ENCODE measurements at places on chromosomes 6 and 20.
A peak's percentile ranks its signal among the peaks of the same experiment; 100 is the strongest.

DNA sequence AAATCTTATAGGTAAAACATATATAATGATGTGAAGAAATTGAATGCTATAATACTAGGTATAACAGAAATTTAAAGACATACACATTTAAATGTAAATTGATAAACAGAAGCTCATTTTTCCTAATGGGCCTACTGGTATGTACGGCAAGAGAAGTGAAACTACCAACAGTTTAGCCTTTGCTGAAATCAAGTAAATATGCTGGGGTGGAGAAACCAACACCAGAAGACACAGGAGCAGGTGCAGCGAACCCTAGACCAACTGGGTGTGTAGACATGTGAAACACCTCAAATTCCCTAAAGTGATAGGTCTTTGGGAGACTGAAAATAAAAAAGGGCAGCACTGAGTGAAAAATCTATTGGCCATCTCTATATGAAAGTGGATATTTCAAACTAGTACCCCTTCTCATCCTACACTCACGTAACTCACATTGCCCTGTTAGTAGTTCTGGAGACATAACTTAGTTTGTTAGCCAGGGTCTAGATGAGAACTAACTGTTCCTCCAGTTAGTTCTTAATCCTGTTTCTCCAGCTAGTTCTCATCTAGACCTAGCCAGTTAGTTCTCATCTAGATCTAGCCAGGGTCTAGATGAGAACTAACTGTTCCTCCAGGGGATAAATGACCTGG lies 53.1 kb downstream of the SLC35D3 start:
- no peak for DNase-seq

- DNase-seq, result no peak
These were observed 36.5 kb upstream of the FNDC1 start for GRCh38 chr6:159132664-159133063.

DNA sequence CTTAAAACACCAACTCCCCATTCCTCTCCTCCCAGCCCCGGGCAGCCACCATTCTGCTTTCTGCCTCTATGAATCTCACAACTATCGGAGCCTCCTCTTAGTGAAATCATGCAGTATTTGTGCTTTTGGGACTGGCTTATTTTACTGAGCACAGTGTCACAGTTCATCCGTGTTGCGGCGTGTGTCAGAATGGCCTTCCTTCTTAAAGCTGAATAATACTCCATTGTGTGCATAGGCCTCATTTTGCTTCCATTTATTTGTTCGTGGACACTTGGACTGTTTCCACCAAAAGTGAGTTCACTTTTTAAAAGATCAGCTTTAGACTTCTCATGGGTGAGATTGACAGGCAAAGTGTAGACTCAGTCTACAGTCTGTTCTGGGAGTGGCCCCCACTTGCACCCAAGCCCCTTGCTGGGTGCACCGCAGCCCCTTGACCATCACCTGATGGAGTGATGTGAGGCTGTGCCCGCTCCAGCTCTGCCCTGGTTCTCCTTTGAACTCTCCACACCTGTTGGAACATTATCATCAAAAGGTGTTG lies 12.6 kb downstream of the DUSP22 start:
- DNase-seq, result no peak

DNA sequence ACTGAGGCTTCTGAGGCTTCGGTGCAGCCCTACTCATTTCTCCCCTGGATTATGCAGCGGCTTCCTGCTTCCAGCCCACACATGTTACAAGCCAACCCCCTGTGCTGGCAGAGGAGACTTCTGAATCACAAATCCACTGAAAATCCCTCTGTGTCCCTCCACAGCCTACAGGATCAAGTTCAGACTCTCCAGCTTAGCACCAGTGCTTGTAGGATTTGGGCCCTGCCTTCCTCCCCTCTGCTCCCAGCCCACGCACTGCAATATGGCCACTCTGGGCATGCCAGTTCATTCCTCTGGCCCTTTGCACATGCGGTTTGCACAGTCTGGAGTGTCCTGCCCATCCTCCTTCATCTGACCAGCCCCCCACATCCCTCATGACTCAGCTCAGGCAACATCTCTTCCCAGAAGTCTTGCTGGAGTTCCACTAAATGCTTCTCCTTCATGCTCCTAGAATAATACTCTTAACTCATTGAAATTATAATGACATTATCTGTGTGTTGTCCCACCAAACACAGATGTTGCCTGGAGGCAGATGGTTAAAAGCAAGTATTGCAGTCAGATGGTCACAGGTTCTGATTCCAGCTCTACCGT lies 15.9 kb upstream of the MDGA1 start:
- DNase-seq, result no peak

- no peak for DNase-seq
These were observed 94.7 kb downstream of the ADTRP start for GRCh38 chr6:11683871-11684270.

GRCh38 chr6:117740605-117741004 lies 65.3 kb downstream of the NUS1 start:
- DNase-seq, result no peak

GRCh38 chr20:31496761-31497295 lies 17.4 kb upstream of the HM13 start:
- DNase-seq, result no peak

DNA sequence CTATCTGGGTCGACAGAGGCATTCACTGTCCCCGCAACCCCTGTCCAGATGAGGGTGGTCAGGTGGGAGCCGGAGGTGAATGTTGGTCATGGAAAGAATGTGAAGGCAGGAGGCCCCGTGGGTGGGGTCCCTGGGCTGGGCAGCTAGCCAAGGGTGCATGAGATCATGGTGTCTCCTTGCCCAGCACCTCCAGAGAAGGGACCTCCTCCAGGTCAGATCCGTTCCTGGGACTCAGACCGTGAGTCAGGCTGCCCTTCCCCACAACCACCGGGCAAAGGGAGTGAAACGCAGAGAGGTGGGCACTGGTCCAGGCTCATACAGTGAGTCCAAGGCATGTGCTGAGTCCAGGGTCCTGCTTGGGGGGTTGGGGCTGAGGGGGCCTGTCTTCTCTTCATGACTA lies 3.5 kb downstream of the FOXS1 start:
- DNase-seq, result peak; percentile 53

DNA sequence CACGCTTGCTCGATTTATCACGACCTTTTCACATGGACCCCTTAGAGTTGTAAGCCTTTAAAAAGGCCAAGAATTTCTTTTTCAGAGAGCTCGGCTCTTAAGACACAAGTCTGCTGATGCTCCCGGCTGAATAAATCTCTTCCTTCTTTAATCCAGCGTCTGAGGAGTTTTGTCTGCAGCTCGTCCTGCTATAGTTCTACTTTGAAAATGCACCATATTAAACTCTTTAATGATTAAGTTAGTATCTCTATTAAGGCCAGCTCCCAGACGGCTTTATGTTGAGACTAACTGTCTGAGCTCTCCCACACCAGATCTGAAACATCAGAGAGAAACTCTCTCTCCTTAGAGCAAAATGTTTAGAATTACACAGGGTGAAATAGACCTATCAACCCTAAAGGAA lies 18.0 kb upstream of the GSTA3 start:
- no peak for DNase-seq

DNA sequence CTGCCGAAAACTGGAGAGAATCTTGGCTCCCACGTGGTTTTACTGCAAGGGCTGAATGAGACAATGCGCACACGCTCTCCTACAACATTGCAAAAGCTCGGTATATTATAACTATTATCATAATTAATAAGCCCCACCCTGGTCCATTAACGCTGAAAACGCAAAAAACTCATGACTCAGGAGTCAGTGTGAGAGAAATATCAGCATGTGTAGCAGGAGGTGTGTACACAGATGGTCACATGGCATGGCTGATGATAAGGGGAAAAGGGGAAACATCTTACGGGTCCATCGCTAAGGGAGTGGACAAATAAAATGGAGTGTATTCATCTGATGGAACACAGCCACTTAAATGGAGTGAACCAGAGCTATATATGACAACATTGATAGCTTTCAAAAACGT lies 29.2 kb downstream of the CDH22 start:
- DNase-seq, result no peak

GRCh38 chr20:21719592-21720214 lies 14.2 kb downstream of the PAX1 start:
- peak; percentile 44 for DNase-seq

DNA sequence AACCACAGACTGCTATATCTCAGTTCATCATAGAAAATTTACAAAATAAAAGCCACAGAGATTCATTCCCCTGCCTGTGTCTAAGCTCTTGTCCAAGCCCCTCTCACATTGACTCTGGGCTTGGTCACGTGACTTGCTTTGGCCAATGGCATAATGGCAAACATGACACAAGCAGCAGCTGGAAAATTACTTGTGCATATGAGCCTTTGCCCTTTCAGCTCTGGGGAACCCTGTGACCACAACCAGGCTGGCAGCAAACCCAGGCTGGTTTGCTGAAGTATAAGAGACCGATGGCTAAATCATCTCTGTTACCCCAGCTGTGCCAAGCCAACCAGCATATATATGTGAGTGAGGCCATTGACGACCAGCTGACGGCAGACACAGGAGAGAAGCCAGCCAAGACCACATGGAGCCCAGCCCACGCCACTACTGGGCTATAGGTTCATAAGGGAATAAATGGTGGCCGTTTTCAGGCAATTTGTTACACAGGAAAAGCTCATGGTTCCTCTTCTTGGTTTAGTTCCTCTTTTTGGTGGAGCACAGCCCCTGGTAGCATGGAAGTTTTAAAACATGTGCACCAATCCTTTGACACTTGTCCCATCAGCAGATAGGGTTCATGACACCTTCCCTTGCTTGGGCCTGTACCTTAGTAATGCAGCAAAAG lies 31.8 kb upstream of the RSPO4 start:
- no peak for DNase-seq

- peak; percentile 88 for DNase-seq
These were observed 126.8 kb downstream of the ALDH8A1 start for GRCh38 chr6:134822920-134823709.

DNA sequence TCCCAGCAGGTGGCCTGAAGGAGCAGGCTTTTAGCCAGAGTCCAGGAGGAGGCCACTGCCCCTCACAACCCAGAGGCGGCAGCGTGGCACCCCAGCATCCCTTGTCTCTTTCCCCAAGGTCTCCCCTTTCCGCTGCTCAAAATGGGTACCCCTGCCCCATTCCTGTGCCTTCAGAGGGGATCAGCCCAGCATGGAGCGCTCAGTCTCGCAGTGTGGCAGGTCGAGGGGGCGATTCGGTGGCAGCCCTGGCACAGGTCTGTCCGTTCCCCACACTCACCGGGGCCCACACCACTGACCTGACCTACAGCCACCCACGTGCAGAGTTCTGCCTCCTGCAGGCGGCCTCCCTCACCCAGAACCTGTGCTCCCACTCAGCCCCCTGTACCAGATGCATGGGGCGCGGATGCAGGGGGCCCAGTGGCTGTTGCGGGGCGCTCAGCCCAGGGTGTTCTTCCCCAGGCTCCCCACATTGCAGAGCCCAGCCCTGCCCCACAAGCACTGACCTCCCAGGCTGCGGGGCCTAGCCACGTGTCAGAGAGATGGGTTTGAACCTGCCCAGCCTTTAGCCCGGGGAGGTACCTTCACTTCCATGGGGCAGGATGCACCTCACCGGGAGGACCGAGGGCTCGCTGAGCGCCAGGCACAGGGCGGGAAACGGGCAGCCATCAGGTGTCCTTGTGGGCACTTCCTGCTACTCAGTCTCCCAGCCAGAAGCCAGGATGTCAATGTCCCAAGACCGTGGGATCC lies 41.8 kb downstream of the DSTN start:
- DNase-seq, result no peak

GRCh38 chr20:41051009-41051825 lies 22.6 kb downstream of the TOP1 start:
- no peak for DNase-seq

GRCh38 chr20:63220696-63221399 lies 4.9 kb upstream of the YTHDF1 start:
- DNase-seq, result no peak

DNA sequence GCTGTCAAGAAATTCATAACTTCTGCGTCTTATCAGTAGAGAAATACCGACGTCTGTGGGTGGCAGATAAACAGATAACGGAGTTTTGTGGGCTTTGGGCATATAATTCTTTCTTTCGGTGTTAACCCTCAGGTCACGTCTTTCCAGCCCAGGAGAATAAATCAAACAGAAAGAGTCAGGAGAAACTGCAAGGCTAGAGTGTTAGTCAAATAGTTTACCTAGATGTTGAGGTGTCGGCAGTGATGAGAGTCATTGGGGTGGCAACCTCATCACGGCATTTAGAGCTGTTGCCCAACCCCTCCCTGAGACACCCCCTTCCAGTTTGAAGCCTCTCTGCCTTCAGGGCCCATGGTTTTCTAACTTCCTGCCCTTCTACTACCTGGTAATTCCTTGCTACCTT lies 49.5 kb downstream of the ADTRP start:
- no peak for DNase-seq

DNA sequence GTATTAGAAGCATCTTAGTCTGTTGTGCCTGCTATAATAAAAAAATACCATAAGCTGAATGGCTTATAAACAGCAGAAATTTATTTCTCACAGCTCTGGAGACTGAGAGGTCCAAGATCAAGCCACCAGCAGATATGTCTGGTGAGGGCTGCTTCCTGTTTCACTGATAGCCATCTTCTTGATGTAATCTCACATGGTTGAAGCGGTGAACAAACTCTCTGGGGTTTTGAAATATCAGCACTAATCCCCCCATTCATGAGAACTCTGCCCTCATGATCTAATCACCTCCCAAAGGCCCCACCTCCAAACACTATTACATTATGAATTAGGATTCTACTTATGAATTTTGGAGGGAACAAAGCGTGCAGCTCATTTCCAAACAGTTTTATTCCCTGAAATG lies 11.6 kb upstream of the CLVS2 start:
- DNase-seq, result no peak

- DNase-seq, result no peak
These were observed 143.2 kb downstream of the PTCHD4 start for GRCh38 chr6:47967843-47968242.

DNA sequence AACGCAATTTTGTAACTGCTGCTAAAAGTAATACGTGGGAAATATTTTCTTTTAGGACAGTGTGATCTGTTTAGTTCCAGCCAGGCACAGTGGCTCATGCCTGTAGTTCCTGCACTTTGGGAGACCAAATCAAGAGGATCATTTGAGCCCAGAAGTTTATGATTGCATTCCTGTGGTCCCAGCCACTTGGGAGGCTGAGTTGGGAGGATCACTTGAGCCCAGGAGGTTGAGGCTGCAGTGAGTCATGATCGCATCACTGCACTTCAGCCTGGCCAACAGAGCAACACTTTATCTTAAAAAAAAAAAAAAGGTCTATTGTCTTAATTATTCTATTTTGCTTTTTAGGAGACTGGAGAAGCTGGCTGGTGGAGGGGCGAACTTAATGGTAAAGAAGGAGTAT lies 101.5 kb downstream of the CD2AP start:
- no peak for DNase-seq

DNA sequence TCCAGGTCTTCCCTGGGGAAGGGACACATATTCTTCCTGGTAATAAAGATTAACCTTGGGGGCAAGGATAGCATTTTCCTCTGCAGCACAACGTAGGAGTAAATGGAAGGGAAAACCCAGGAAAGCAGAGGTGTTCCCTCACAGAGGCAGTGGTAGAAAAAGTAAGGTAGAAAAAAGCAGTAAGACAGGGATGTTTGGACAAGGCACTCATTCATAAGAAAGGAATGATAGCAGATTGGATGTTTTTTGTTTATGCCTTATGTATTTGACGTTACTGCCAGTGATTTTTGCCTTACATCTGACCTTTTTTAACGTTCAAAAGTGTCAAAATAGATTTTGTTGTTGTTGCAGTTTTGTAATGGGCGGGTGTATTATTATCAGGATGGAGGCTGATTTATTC lies 395.0 kb downstream of the CDKAL1 start:
- DNase-seq, result no peak
